ENCODE measurements at places on chromosomes 2 and 18.

DNA sequence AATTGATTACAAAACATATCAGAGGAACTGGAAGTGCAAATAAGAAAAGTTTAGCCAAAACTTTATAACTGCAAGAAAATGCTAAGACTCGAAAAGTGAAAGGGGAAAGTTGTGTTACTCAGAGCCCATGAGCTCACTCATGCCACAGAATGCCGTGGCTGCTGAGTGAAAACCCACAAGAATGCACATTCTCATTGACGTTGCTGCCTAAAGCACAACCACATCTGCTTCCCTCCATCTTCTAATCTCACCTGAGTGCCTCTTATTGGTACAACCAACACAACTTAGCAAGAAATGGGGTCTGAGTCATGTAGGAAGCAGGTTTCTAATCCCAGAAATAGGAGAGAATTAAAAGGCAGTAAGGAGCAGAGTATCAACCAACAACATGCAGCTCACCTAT lies 259.7 kb downstream of the LNPK start:
- no peak for DNase-seq

GRCh38 chr18:58947136-58947732 lies 82.6 kb downstream of the ZNF532 start:
- DNase-seq, result no peak

- no peak for DNase-seq
Measured at GRCh38 chr2:161708350-161708975, 84.2 kb downstream of the SLC4A10 start.

- no peak for DNase-seq
Measured at GRCh38 chr2:26523750-26524149, 45.8 kb upstream of the OTOF start.

GRCh38 chr2:150885774-150886386 lies 375.8 kb downstream of the RBM43 start:
- no peak for DNase-seq

DNA sequence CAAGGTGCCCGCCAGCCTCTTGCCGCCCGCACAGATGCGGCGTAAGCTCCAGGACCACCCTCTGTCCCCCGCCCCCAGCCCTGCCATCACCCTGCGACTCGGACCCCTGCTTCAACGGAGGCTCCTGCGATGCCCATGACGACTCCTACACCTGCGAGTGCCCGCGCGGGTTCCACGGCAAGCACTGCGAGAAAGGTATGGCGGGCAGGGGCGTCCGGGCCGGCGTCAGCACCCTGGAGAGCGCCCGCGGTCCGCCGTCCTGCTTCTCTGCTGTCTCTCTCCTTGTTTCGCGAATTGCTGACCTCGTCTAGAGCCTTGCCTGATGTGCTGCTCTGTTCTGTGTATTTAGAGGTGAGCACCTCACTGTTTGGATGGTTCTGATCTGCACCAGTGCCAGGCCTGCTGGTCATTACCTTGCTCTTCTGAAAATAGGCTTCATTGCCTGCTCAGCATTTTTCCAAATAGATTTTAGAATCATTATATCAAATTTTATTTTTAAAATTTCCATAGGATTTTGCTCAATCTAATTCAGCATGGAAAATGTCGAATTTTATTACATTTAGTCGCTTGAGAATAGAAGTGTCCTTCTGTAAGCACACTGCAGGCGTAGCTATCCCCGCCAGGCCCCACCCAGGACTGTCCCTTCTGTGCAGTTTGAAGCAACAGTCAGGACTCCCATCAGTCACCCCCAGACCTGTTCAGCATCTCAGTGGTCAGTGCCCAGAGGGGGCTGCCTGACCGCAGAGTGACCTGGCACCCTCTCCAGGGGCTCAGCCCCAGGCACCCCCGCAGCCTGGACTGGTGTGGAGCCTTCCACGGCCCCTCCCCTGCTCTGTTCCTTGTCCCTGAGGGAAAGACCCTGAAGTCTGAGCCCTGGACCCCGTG lies 51.6 kb downstream of the SNED1 start:
- DNase-seq, result peak; percentile 17

DNA sequence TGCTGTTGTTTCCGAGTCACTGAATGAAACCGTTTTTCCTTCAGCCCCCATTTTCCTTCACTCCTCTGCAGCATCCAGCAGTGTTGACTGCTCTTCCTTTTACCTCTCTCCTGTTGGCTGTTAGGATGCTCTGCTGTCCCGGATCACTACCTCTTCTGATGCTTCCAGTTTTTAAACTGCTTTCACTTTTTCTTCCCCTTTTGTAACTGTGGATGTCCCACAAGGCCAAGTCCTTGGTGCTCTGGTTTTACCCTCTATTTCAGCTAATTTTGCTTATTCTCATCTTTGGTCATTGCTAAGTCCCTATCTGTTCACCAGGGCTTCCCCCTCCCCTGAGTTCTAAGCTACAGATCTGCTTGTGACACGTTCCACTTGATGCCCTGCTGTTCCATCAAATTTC lies 39.4 kb upstream of the MAP4K3 start:
- DNase-seq, result no peak

DNA sequence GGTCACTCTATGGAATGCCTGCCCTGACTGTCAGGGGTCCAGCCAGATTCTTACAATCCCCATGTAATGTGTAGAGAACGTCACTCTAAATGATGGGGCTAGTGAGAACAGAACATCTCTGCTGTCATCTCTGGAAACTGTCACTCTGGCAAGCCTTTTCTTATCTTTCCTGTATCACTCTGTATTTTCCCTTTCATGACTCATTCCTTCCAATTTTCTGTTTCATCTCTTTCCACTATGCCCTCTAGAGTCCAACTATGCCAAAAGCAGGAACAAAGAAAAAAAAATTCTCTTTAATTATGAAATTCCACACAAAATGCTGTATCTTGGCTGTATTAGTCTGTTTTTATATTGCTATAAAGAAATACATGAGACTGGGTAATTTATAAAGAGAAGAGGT lies 608.8 kb downstream of the ADCYAP1 start:
- no peak for DNase-seq

GRCh38 chr18:58955001-58955400 lies 90.3 kb downstream of the ZNF532 start:
- DNase-seq, result no peak

DNA sequence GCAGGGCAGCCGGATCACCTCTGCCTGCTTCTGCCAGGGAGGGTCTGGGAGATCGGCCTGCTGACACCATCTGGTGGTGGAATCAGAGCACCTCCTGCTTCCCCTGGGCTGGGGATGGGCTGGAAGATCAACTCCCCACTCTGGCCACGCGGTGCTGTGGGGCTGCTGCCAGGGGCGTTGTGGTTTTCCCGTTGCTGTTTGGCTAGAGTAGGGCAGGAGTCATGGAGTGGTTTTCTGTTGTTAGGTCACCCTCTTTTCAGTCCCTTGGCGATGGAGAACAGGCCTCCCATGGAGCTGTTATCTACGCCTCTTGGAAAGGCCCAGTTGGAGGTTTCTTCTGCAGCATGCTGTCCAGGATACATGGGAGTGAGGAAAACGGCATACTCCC lies 15.2 kb downstream of the BCL2L11 start:
- no peak for DNase-seq

- DNase-seq, result no peak
Measured at GRCh38 chr2:88831071-88831791, 139.8 kb downstream of the RPIA start.

DNA sequence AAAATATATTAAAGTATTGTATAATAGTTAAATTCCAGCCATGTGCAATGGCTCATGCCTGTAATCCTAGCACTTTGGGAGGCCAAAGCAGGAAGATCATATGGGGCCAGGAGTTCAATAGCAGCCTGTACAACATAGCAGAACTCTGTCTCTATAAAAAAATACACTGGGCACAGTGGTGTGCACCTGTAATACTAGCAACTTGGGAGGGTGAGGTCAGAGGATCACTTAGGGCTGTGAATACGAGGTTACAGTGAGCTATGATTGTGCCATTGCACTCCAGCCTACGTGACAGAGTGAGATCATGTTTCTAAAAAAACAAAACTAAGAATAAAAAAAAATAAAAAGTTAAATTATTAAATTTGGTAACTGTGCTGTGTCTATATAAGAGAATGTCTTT lies 36.1 kb downstream of the ZRANB3 start:
- DNase-seq, result no peak

Measured in activated T-cell treated with anti-CD3 and anti-CD28 coated beads, Interleukin-2, amount 50 U/mL, for 48 hours (primary cell).